ENCODE measurements at places on chromosomes 6 and 20. TPM values are rescaled to one million over a fixed set of nuclear protein-coding genes. Genes with fewer than 3 reads are reported as not detected.

Gene CRIP3
- total RNA-seq = 6.8 TPM

Gene APOBEC2
- total RNA-seq = not detected

Gene AGER
- 12.4 TPM for total RNA-seq

Gene OR2H2
- not detected for total RNA-seq

DNA sequence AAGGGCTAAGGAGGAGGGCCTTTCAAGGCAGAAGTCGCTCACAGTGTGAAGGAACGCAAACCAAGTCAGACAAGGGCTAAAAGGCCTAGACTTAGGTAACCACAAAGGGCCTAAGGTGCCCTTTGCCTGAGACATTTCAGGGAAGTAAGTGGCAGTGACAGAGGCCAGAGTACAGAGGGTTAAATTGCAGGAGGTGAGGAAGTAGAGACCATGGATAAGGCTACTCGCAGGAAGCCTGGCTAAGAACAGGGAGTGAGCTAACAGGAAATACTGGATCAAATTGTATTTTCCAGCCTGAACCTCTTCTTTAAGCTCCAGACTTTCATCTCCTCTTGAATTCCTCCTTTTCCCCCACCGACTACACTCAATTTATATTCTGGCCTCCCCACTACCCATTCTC, 16.6 kb downstream of the ZHX3 start:
- DNase-seq = no peak

- no peak for DNase-seq
Observed at GRCh38 chr6:143872201-143872600, 7.9 kb downstream of the ZC2HC1B start.

- DNase-seq = no peak
Observed at GRCh38 chr20:45938727-45939438, 4.4 kb downstream of the PCIF1 start.

GRCh38 chr20:54355631-54356280, 119.6 kb upstream of the DOK5 start:
- DNase-seq = no peak

- DNase-seq = no peak
Observed at GRCh38 chr20:55070001-55070400, 594.6 kb downstream of the DOK5 start.

DNA sequence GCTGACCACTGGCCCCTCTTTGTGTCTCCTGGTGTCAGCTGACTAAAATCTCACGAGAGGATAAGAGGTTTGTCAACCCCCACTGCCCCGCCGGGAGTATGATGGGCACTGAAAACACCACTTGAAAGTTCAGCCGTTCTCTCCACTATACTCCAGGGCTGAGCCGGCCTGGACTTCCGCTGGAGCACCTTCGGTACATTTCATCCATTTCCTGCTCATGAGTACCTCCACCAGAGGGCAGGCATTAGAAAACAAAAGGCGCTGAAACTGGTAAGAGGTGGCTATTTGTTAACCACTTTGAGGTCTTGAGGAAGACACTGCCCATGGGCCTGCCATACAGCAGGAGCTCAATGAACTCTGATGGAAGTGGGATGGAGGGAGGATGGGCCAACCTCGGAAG, 17.9 kb upstream of the ANKRD60 start:
- no peak for DNase-seq

DNA sequence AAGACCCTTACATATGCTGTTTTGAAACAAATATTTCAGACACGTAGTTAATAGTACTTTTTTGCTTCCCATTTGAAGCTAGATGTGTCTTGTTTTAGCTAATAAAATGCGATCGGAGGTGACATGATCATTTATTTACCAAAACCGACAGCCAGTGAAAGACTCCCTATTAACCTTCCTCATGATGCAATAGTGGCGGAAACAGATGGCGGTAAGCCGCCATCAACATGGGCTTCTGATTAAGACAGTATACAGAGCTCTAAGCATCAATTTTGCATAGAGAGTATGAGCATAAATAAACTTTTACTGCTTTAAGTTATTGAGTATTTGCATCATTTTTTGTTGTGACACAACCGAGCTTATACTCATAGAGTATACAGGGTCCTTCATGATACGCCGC, 1282.4 kb upstream of the ADGRB3 start:
- no peak for DNase-seq

GRCh38 chr20:58797371-58798338, 53.0 kb downstream of the GNAS-AS1 start:
- no peak for DNase-seq

GRCh38 chr20:4844751-4845465, 123.2 kb downstream of the PRND start:
- no peak for DNase-seq

DNA sequence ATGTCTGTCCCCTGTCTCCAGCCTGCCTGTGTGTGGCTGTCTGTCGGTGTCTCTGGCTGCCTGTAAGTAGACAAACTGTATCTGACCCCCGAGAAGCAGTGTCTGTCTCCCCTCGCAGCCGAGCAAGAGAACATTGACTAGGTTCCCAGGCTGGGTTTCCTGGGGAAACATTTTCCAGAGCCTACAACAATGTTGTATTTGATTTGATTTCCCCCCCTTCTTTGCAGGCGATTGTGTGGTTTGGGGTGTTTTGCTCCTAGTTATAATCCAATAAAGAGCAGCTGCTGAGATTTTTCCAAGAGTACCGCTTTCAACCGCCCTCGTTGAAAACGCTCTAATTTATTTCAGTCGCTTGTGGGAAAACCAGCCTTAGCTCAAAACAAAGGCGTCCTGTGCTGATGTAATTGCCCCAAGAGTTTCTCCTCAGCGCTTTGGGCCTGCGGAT, 92.6 kb downstream of the CDC5L start:
- no peak for DNase-seq

- DNase-seq = no peak
Observed at GRCh38 chr6:110482774-110483400, 6.5 kb upstream of the SLC22A16 start.

GRCh38 chr6:169923468-169924464, 172.3 kb downstream of the ERMARD start:
- no peak for DNase-seq

- no peak for DNase-seq
Observed at GRCh38 chr6:107488875-107489635, 862 bp upstream of the SOBP start.

DNA sequence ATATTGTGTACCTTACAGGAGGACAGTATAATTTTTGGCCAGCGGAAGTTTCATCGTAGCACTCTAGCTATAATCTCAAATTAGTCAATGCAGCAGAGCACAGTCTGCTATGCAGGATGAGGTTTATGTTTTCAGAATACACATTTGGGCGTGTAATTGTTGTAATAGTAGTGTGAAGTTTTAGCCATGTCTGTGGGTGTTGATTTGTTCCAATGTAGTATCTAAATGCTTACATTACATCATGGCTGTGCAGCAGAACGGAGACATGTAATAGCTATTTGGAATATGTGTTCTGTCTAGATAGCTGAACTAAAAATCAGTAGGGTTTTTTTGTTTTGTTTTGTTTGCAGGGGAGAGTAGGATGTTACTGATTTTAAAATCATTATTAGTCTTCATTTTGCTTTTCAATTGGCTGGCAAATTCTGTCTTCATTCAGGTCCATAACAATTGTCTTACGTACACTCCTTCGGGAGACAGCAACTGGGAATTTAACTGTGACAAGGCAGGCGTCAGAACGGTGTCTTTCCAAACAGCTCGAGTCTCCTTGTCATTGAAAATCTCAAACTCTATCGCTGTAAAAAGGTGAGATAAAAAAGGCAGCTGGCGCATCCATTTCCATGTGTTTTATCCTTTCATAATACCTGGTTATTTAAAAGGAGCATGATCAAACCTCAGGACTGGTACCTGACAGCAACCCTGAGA, 65.1 kb upstream of the CDH4 start:
- DNase-seq = no peak

DNA sequence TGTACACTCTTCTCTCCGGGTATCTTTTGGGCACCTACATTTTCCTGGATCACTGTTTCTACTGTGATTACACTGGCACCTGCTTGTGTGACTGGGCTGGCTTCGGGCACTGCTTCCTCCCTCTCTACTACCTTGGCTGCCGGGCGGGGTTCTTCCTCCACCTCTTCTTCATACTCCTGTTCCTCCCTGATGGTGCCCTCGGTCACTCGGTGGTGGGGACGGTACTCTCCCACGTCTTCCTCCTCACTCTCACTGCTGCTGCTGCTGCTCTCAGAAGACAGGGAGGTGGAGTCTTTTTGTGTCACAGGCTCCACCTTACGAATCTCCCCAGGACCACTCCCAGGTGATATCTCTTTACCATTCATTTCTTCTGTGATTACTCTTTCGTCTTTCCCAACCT, 42.5 kb downstream of the SMLR1 start:
- no peak for DNase-seq

Data from Peyer's patch (tissue), 4 donors.